GM23248 (cell line): ENCODE measurements at places on chromosomes 2 and 18. TPM values are rescaled to one million over a fixed set of nuclear protein-coding genes. Genes with fewer than 3 reads are reported as not detected.

DNA sequence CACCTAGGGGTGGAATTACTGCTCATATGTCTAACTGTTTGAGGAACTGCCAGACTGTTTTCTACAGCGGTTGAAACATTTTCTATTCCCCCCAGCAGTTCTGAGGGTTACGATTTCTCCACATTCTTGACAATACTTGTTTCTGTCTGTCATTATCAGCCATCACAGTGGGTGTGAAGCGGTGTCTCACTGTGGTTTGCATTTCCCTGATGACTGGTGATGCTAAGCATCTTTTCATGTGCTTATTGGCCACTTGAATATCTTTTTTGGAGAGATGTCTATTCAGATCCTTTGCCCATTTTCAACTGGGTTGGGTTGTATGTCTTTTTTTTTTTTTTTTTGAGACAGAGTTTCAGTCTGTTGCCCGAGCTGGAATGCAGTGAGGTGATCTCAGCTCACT lies 63.0 kb downstream of the ADNP2 start:
- no peak overlapping the region for H3K27ac ChIP-seq
- H3K4me1 ChIP-seq = peaks cover 8% of the 10 kb centered on the region; the same call in 1 of the 2 replicates
- H3K27me3 ChIP-seq = no peaks in the 10 kb centered on the region; the same call in 1 of the 2 replicates
- DNase-seq = no peak
- no peak overlapping the region for H3K4me3 ChIP-seq

DNA sequence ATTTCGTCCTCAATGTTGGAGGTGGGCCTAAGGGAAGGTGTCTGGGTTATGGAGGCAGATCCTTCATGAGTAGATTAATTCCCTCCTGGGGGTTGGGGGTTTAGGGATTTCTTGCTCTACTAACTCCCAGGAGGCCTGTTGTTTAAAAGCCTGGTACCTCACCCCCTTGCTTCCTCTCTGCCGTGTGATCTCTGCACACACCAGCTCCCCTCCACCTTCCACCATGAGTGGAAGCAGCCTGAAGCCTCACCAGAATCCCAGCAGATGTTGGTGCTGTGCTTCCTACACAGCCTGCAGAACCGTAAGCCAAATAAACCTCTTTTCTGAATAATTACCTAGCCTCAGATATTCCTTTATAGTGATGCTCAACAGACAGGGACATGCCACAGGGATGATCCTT lies 141.5 kb downstream of the ZNF516 start:
- H3K27ac ChIP-seq = no peak overlapping the region
- no peak for DNase-seq
- H3K4me1 ChIP-seq = peaks cover 16% of the 10 kb centered on the region
- H3K36me3 ChIP-seq = no peaks in the 10 kb centered on the region

DNA sequence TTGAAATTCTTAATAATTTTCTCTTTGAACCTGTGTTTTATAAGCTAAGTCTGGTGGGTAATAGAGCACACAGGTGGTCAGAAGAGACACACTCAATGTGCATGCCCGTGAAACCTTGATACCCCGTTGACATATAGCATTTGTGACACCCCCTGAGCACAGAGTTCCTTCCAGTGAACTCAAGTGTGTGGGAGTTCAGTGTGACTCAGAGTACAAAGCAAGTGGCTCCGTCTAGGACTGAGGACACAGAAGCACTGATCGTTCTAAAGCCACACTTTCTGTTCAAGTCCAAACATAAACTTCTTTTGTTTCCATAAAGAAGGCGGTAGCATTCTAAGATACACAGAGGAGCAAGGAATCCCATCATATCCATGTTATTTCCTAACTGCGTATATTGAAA lies 523.6 kb downstream of the PID1 start:
- no peaks in the 10 kb centered on the region for H3K27me3 ChIP-seq
- no peaks in the 10 kb centered on the region for H3K4me1 ChIP-seq
- H3K4me3 ChIP-seq = no peak overlapping the region
- no peak for DNase-seq

DNA sequence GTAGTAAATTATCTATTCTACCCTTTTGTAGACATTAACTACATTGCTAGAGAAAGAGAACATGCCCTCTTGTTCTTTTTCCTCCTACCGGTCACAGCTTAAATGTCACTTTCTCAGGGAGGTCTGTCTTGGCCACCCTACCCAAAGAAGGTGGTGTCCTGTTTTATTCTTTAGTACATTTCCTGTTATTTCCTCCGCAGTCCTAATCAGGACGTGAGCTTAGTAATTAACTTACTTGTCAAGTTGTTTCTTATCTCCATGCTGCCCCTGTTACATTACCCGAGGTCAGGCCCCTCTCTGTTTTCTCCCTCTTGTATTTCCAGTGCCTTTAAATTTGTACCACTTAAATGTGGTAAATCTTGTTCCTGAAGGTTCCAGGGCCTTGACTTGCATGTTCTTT lies 73.7 kb upstream of the RMDN2 start:
- H3K27ac ChIP-seq = no peak overlapping the region
- no peaks in the 10 kb centered on the region for H3K36me3 ChIP-seq

DNA sequence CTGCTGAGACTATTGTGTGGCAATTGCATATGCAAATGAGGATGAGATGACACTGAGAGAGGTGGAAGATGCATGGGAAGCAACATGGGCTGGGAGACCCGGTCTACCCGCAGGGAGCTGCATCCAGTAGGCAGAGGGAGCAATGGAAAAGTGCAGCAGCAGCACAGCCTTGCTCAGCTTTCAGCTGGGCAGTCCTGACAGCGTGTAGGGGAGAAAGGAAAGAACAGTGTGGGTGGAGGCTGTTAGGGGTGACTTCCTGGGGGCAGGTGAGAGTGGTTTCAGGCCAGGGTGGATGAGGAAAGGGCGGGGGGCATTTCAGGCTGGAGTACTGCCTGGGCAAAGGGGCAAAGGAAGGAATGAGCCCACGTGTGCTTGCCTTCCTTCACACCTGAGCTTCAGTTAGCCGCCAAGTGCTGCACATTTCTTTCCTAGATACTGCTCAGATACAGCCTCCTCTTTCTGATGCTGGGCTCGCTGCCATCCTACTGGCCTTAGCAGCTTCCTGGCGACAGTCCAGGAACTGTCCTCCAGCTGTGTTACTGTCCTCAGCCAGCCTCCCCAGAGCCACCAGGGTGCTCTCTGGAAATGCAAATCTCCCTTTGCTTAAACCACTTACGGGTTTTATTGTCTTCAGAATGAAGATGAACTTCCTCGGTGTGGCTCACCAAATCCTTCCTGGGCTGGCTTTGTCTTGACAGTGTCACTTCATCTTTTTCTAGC lies 276.3 kb downstream of the TSN start:
- H3K4me1 ChIP-seq = peaks cover 24% of the 10 kb centered on the region
- DNase-seq = peak; percentile 21
- H3K36me3 ChIP-seq = no peaks in the 10 kb centered on the region
- H3K27ac ChIP-seq = no peak overlapping the region
- no peaks in the 10 kb centered on the region for H3K27me3 ChIP-seq
- no peak overlapping the region for H3K4me3 ChIP-seq

GRCh38 chr2:125450092-125450491 lies 1205.9 kb upstream of the GYPC start:
- no peak overlapping the region for H3K27ac ChIP-seq
- H3K36me3 ChIP-seq = no peaks in the 10 kb centered on the region
- H3K27me3 ChIP-seq = no peaks in the 10 kb centered on the region
- H3K4me1 ChIP-seq = no peaks in the 10 kb centered on the region
- H3K4me3 ChIP-seq = no peak overlapping the region
- DNase-seq = no peak

- peaks cover 23% of the 10 kb centered on the region for H3K4me1 ChIP-seq
- H3K27me3 ChIP-seq = no peaks in the 10 kb centered on the region
- H3K27ac ChIP-seq = no peak overlapping the region
- DNase-seq = no peak
Observed at GRCh38 chr2:85698880-85699254, 4.7 kb downstream of the GNLY start.

- H3K4me1 ChIP-seq = peaks cover 36% of the 10 kb centered on the region
- peak; percentile 97 for DNase-seq
- H3K27me3 ChIP-seq = no peaks in the 10 kb centered on the region
Observed at GRCh38 chr2:120818441-120818920, 82.8 kb downstream of the GLI2 start.

- H3K27ac ChIP-seq = no peak overlapping the region
- H3K4me1 ChIP-seq = no peaks in the 10 kb centered on the region
- H3K27me3 ChIP-seq = no peaks in the 10 kb centered on the region
- no peak overlapping the region for H3K4me3 ChIP-seq
- no peaks in the 10 kb centered on the region for H3K36me3 ChIP-seq
- peak; percentile 35 for DNase-seq
Observed at GRCh38 chr18:29259838-29260237, 1082.9 kb upstream of the CDH2 start.

DNA sequence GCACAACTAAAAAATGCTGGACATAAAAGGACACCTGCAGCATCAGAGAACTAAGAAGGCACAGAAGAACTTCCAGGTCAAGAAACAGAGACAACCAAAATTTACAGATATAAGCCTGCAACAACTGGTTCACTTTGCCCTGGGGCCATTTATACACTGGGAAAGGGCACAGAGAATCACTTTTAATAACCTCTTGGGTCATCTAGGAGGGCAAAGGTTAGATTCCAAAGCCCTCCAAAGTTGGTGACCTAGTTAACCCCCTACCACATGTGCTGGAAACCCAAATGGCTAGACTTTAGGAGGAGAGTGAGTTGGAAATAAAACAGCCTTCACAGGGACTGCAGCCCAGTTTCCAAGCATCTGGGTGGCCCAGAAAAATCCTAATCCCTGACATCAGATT lies 3.3 kb downstream of the RNU4ATAC start:
- H3K36me3 ChIP-seq = no peaks in the 10 kb centered on the region
- no peak for DNase-seq
- H3K4me1 ChIP-seq = peaks cover 17% of the 10 kb centered on the region
- H3K27ac ChIP-seq = no peak overlapping the region
- H3K27me3 ChIP-seq = no peaks in the 10 kb centered on the region
- H3K4me3 ChIP-seq = no peak overlapping the region

FAM117B gene
- 0.51 and 1.2 TPM in 2 replicates for total RNA-seq

GBX2 gene
- not detected in 2 replicates for total RNA-seq

LPIN2 gene
- total RNA-seq = 29.2 and 33.9 TPM in 2 replicates

KCNJ3 gene
- total RNA-seq = not detected in 2 replicates

CREG2 gene
- under 0.01 and 0.22 TPM in 2 replicates for total RNA-seq
